ENCODE measurements at places on chromosomes 6 and 20.

DNA sequence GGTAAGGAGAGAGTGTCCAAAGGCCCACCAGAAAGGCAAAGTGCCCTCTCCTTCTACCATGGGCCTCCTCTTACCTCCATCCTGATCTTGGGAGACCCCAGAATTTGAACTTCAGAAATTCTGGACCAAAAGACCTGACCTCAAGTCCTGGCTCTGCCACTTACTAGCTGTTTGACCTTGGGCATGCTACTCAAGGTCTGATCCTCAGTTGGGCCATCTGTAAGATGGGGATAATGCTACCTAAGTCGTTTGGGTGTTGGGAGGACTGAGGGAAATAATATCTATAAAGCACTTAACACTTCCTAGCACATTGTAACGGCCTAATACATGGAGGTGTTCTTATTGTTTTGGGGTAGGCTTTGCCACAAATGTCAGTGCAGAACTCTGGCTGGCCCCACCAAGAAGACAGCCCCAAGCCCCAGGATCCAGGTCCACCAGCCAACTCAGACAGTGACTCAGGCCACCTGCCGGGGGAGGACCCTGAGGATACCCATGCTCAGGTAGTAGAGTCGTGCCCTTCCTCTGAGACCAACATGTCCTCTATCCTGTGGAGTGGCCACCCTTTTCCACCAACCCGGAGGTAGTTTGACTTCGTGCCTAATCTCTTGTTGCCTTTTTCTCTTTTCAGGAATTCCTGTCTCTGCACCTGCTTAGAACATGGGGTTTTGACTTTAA, 2.7 kb downstream of the PRICKLE4 start:
- no peak for DNase-seq

DNA sequence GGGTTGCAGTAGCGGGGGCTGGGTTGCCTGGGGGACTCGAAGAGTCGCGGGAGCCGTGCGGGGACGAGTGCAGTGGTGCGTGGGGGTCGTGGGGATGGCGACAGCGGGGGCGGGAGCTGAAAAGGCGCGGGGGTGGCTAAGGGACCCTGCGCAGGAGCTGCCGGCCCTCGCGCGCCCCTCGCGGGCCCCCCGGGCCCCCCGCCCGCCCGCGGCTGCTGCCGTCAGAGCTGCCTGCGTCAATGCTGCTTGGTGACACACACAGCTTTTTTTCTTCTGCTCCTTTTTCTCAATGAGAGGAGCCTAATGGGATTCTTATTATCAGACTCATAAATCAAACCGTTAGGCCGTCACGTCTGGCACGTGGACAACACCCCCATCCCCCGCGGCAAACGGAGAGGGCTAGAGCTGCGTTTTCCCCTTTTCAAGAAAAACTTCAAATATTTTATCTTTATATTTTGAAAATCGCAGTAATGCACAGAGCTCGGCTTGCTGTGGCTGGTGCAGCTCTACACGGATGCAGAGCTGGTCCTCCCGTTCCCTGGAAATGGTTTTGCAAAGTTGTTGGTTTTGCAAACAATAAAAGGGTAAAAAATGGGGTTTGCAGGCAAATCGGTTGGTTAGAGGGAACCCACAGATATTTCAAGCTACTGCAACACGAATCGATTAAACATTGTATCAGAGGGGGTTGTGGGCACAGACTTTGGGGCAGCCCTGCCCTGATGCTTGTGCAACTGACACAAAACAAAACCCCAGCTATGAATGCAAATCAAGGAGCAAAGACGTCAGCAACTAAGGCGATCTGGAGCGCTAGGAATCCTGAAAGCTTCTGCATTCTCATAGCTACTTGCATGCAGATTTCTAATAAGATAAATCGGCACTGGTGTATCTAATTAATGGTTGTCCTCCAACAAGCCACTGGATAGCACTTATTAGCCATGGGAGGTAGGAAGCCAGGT, 161.4 kb downstream of the TBXT start:
- DNase-seq = no peak

DNA sequence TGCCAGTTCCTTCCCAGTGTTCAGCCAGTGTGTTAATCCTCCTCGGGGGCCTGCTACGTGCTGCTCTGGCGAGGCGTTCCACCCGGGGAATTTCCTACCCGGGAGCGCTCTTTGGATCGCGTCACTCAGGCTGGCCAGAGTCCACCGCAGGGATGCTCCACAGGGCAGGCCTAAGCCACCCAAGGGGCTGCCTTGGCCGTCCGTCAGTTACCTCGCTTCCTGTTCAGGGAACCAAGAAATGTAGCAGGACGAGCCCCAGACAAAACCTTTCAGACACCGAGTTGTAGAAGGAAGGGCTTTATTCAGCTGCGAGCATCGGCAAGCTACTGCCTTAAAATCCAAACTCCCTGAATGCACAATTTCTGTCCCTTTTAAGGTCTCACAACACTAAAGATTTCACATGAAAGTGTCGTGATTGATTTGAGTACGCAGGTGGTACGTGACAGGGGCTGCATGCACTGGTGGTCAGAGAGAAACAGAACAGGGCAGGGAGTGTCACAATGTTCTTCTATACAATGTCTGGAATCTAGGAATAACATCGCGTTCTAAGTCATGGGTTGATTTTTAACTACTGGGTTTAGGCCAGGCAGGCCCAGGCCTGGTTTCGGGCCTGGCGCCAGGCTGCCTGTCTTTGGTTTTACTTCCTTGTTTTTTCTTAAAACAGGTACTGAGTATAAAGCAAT, 15.7 kb upstream of the POU5F1 start:
- no peak for DNase-seq

DNA sequence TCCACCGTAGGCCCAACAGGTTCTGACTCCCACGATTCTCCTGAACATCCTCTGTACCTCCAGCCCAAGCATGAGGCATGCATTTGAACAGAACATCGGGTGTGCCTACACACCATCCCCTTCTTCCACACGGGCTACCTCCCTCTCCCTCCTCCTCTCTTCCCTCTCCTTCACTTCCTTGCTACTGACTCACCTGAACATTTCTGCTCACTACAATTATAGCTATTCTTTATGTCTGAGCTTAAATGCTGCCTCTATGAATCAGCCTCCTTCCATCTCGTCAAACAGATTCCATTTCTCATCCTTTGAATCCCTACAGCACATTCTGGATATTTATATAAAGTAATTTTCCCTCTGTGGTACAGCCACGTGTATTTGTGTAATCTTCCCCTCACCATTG, 71.4 kb upstream of the MYLIP start:
- no peak for DNase-seq

- peak; percentile 49 for DNase-seq
Measured at GRCh38 chr20:2469991-2470422, 582 bp downstream of the SNRPB start.

DNA sequence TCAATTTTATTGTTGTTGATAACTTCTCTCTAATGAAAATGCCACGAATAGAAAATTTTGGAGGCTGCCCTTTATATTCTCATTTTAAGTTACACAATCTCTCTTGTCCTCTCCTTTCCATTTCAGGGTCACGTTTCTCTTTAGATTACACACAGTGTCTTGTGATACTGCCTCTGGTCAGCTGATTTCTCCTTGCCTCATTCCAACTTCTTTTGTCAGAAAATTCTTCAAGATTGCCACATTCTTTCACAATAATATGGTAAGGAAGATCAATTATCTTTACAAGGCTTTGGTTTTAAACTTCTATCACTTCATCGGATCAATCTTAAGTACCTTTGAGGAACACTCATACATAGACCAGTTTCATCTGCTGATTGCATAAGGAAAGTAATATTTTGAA, 370.3 kb downstream of the RFPL4B start:
- no peak for DNase-seq

GRCh38 chr20:63433756-63434531, 38.5 kb downstream of the KCNQ2 start:
- no peak for DNase-seq

DNA sequence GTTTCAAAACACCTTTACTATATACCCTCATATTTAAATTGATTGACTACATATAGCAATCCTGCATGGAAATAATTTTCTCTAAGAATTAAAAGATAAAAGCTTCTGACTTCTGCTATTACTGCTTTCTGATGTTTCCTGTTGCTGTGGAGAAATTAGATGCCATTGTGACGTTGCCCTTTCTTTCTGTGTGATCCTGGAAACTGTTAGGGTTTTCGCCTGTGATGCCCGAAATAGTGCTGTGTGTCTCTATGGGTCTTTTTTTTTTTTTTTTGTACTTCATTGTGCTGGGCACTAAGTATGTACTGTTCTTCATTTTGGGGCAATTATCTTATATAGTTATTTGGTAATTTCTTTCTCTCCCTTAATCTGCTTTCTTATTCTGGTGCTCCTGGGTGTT, 205.0 kb downstream of the ARID1B start:
- no peak for DNase-seq

DNA sequence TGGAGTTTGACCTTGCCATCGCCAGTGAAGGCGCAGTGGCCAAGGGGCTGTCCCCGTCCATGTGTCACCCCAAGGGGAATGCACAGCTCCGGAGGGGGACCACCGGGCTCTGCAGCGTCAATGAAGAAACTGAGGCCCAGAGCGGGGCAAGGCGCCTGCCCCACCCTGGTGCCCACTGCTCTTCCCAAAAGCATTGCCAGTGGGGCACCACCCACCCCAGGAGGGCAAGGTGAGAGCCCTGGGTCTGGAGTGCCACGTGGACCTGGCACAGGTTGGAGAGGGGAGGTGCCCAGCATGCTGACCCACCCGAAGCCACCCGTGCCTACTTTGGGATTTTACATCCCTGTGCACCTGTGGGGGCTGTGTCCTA, 8.3 kb downstream of the NTSR1 start:
- DNase-seq = no peak

GRCh38 chr20:1941226-1941625, 46.0 kb downstream of the SIRPA start:
- DNase-seq = no peak

DNA sequence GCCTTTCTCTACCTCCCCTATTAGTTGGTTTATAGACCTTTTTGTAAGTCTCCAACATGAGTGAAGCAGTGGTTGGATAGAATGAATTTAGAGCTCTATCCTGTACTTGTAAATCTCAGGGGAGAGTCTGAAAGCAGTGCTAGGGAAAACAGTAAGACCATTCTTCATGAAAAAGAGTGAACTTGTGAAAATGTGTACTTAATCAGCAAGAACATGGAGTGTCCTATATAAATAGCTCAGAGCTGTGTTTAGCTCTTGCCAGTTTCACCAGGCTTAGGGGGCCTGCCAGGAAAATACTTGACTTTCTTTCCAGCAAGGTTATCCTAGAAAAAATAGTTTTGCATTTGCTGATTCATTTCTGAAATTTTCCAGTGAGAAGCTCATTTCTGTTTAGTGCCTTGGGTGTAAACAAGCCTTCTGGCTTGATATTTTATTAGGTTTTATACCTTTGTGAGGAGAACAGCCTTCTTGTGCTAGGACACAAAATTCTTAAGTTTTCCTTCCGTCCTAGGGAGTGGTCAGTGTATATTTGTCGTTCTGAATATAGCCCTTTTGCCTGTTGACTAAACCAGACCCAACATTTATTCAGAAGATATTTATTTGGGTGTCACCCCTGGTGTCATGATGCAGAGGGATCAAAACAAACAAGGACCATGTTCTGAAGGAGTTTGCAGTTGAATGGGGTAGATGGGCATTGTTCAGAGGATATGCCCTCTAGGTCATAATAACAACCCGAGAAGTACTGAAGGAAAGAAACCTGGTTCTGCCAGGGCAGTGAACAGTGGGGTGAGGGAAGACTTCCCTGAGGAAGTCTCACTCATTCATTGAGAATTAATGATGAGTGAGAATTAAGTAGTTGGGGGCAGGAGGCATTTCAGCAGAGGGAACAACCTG, 7.6 kb downstream of the ARFGEF2 start:
- DNase-seq = no peak

DNA sequence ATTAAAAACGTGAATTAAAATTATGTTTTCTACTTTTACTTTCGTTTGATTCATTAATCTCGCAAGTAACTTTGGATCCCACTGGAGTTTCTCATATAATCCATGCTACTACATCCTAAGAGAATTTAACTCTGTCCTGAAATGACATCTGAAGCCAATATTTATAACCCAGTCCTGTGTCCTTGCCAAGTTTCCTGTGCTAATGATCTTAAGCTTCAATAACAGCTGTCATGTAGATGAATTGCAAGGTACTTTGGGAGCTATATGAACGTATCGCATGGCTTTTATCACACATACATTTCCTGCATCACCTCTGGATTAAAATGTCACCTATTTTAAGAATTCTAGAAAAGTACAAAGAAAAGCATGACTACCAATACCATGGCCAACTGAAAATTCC, 833.8 kb upstream of the CITED2 start:
- no peak for DNase-seq

DNA sequence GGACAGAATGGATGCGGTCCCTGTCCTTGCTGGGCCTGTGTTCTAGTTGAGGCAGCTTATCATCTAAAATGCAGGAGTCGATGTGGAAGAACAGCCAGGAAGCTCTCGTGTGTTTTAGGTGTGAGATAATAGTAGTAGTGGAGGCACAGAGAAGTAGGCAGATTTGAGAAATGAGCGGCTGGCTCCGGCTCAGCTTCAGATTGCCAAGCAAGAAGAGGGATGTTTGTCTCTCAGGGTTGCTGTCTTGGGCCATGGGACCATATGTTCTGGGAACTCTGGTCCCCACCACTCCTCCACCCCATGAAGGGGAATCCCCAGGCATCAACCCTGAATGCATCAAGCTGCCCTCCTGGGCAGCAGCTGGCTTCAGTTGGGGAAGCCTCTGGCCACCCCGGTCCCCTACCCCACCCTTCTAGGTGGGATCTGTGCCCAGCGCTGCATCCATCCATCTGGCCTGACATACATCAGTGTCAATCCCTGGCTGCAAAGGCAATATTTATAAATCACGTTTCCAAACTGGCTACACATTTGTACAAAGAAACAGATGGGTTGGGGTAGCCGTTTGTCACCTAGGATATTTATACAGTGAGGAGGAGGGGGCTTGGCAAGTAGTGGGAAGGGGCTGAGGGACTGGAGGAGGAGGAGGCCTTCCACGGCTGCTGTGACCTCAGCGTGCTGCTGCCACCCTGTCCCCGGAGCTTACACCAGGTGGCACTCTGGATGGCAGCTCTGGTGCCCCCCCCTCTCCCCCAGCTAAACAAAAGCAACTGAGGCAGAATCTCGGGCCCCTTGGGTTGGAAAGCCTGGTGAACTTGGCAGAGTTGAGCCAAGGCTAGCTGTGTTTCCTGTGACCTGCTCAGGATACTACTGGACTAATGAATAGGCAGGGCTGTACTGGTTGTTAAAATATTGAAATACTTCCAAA, 64.4 kb downstream of the CD40 start:
- no peak for DNase-seq

GRCh38 chr20:38975539-38976120, 13.5 kb downstream of the DHX35 start:
- no peak for DNase-seq

DNA sequence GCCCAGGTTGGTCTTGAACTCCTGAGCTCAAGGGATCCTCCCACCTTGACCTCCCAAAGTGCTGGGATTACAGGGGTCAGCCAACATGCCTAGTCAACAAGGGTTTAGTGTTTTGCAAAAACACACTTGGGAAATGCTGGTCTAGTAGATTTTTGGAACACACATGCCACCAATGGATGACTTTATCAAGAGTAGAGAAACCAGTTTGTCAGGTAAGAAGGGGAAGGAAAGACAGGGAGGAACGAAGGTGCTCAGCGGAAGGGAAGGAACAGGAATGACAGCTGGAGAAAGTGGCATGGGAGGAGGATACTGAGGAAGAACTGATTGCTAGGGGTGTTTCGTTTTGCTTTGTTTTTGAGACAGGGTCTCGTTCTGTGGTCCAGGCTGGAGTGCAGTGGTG, 15.6 kb upstream of the SEC63 start:
- DNase-seq = no peak
